ENCODE measurements at places on chromosomes 12 and 14.

- peak; percentile 3 for DNase-seq
Measured at GRCh38 chr12:4472046-4472445, 26.4 kb upstream of the FGF6 start.

DNA sequence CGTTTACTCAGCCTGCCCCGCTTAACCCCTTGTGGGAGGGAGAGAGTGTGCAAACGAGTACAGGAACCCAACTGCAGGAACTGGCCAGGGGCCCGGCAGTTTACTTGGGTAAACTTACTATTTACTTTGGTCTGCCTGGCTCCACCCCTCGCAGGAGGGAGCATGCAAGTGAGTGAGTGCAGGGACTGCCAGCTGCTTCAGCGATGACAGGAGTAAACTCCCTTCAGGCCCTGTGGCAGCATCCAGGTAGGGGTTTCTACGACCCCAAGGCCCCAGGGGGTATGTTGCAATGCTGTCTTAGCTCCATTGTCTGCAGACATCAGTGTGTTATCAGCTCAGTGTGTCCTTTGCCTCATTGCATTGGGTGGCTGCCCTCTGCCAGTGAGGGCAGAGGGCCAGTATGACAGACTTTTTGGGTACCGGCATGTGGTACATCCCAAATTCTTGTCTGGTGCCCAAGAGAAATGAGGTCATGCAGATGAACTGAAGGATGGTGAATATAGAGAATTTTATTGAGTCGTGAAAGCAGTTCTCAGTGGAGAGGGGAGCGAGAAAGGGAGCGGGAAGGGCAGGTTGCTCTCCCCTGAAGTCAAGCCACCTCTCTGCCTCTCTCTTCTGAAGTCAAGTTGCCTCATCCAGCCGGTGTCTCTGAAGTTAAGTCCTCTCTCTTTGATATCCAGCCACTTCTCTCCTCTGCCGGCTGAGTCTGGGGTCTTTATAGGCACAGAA lies 181.8 kb downstream of the FUT8 start:
- DNase-seq: no peak

DNA sequence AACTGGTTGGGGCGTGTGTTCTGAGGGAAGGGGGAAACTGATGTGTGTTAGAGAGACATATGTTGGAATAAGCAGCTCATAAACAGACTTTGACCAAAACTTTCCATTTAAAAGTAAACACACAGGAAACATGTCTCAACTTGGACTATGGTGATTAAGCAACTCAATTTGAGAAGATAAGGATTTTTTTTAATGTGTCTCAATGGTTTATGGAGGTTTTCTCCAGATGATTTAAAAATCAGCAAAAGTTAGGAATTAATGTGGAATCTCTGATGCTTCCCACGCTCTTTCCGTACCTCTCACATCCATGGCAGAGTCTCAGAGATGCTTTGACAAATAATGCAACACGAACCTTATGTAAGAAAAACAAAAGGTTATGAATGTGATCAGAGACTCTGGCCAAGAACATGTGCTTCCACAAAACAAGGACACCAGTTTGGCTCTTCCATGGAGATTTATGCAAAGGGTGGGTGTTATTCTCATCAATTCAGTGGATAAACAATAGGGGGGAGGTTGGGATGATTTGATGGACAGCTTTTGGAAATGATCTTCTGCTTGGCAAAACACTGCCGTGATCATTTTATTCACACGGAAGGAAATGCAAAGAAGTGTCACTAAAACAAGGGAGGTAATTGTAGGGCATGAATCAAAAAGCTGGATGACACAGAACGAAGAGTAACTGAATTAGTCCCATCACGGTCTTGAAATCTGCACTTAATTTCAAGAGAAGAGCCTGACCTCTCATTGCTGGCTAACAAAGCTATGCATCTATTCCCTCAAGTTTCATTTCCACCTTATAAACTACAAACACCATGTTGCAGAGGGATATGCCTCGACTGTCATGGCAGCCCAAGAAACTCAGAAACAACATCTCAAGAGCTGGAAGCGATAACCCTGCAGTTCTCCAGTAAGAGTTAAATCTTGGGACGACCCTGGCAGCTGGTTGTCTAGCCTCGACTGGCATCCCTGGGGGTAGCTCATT lies 76.5 kb downstream of the FOXN3 start:
- DNase-seq: no peak

DNA sequence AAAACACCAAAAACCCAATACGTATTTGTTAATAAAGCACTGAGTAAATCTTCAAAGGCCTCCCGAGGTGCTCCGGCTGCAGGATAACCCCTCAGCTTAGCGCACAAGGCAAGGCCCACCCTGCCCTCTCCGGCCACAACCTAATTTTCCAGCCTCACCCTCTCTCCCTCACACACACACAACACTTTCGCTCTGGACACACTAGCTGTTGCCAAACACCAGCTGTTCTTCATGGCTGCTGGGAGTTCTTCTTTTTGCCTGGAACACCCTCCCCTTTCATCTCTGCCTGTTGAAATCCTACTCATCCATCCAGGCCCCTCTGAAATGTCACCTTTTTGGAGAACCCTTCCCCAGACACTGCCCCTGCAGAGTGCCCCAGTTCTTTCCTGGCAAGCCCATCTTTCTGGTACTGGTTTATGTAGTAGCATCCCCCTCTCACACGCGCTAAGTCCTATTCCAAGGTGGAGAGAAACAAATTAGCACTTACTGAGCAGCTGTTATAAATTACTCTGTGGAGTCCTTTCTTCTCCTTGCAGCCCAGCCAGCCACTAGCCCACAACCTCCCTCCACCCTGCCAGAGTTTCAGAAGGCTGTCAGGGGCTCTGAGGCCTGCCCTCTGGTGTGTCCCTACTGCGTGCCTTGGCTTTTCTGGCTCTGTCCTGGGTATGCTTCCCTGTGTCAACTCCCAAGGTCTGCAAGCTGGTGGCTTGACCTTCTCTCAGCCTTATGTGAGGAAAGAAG lies 805 bp upstream of the CRACR2A start:
- DNase-seq: peak; percentile 11

- DNase-seq: no peak
Measured at GRCh38 chr14:106235356-106236159, 709.2 kb downstream of the TMEM121 start.

DNA sequence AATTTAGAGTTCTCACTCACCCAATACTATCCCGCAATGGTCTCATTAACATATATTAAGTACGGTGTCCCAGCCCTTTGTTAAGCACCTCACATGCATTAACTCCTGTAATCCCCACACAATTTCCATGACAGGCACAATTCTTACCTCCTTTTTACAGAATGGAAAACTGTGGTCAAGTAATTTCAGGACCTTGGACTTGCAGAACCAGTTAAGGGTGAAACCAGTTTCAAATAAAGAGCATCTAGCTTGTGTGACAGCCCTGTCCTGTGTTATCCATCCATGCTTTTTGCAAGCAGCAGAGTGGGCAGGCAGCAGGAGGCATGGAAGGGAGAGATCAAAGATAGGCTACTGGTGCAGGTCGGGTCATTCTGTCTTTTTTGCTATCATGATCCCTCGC lies 470.8 kb downstream of the NELL2 start:
- DNase-seq: no peak

- no peak for DNase-seq
Measured at GRCh38 chr12:75715682-75716081, 204.3 kb upstream of the KRR1 start.

DNA sequence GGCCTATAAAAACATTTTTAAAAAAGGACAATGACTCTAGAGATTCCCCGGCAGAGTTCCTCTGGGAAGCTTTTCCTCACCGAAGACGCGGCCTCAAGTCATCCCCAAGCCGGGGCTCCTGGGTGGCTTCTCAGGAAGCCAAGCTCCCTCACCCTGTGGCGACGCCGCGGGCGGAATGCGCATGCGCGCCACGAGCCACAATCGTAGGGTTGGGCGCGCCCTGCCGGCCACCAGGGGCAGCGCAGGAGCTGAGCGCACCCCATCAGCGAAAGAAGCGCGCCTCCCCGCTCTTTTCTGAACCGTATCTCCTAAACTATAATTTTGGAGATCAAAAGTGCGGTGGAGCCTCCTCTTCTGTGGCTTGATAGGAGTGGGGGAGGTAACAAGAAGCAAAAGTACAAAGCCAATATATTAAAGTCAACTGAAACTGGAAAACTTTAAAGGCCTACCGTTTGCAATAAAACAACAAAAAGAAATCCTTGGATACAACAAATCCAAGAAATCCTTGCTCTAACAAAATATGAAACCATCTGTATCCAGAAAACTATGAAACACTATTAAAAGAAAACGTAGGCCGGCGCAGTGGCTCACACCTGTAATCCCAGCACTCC lies 17.4 kb upstream of the CHFR start:
- DNase-seq: peak; percentile 90

GRCh38 chr12:14364583-14365271 lies 755 bp upstream of the ATF7IP start:
- no peak for DNase-seq

GRCh38 chr14:90739318-90740068 lies 76.7 kb downstream of the TTC7B start:
- DNase-seq: no peak

GRCh38 chr12:109857715-109858114 lies 22.6 kb downstream of the GLTP start:
- DNase-seq: no peak

GRCh38 chr12:54388237-54389133 lies 4.0 kb upstream of the ZNF385A start:
- DNase-seq: no peak

DNA sequence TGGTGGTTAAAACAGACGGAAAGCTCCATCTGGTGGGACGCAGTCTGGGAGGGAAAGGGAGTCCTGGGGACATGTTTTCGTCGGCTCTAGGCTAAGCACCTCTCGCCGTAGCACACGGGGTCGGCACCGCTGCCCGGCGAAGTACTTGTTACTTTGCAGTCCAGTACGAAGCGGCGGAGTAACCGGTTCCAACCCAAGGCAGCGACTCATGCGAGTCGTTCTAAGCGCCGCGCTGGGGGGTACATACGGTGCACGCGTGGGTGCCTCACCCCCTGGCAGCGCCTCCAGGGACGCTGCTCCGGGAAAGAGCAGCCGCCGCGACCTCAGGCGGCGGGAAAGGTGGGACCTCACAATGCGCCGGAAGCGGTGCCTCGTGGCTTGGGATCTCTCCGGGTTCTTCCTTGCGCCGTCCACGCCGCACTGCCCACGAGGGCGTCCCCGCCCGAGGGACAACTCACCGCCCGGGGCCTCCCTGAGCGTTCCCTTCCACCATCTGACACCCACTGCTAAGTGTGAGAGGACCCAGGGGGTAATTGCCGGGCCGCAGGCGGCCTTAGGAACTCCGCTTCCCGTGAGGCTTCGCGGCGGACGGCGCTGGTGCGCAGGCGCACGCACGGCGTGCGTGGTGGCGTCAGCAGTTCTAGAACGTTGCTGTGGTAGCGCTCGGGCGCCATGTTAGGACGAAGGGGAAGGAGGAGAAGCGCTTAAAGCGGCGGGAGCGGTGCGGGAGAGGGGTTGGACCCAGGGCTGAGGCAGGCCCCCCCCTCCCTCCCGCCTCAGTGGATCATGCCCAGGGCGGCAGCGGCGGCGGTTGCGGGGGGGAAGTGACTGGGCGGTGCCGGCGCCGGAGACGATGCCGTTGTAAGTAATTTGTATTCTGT lies at the start of gene PAPOLA:
Gene PAPOLA (plus strand): TSS at position 643 of the 881 bp plus-strand sequence. CDS start 211 bp downstream, at position 854.
- peak; percentile 96 for DNase-seq

DNA sequence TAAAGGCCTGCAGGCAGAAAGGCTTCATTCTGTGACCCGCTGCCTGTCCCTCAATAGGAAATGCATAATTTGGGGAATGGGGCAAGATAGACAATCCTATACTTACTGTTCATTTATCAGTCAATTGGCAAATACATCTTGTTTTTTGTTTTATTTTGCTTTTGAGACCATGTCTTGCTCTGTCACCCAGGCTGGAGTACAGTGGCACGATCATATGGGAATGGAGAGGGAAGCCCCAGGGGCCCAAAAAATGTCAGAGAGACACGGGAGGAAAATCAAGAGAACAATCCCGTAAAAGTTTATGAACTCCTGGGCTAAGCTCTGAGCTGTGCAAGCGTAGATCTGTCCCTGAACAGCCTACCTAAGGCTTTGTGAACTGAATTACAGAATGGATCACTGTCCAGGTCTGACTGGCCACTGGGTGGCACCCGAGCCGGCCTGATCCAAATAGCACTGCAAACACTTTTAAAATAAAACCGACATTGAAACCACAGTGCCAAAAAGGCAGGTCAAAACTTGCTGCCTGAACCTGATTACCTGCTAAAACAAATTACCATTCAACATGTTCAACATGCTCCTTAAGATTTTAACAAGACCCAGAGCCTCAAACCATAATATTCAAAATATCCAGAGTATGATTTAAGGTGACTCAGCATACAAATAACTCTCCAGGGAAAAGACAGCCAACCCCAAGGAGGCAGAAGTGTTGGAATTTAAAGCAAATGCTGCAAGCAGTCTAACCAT lies 11.8 kb downstream of the COPS7A start:
- peak; percentile 53 for DNase-seq

DNA sequence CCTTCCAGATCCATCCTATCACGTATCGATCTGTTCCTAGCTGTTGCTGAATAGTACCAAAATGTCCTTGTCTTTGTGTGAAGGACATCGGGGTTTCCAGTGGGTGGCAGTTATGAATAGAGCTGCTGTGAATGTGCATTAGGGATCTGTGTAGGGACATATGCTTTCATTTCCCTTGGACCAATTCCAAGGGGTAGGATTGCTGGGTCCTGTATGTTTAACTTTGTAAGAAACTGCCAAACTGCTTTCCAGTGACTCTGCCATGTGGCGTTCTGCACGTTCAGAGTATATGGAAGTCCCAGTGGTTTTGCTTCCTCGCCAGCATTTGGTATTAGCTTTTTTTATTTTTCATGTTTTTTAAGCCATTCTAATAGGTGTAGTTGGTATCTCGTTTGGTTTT lies 28.6 kb downstream of the PACS2 start:
- no peak for DNase-seq

- DNase-seq: no peak
Measured at GRCh38 chr12:65188179-65188701, 18.9 kb downstream of the LEMD3 start.

- DNase-seq: peak; percentile 58
Measured at GRCh38 chr14:70808416-70809224, 693 bp downstream of the MAP3K9 start.

- no peak for DNase-seq
Measured at GRCh38 chr12:26239852-26240815, 44.8 kb downstream of the SSPN start.

DNA sequence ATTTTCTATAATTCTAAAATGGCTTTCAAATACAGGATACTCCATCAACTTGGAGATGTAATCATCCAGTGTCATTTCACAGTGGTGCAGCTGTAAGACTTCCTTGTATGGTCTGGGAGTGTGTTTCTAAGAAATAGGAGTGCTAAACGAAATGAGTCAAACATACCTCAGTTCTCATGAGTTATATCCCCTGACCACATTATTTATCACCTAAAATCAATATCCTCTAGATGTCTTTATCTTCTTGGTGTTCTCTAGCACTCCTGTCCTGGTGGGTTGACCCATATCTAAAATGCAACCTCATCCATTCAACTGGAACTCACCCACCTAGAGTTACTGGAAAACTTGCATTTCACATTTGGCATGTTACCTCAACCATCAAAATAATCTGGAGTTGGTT lies 33.2 kb downstream of the TMEM30B start:
- no peak for DNase-seq

GRCh38 chr14:69964841-69965240 lies 85.6 kb downstream of the SMOC1 start:
- no peak for DNase-seq

All from CD4-positive, alpha-beta T cell treated with Interleukin-10 for 1 hour (primary cell).